Activated CD4-positive, alpha-beta T cell treated with anti-CD3 and anti-CD28 coated beads, Interleukin-2, amount 50 U/mL, for 48 hours (primary cell): ENCODE measurements at places on chromosomes 12 and 14.

DNA sequence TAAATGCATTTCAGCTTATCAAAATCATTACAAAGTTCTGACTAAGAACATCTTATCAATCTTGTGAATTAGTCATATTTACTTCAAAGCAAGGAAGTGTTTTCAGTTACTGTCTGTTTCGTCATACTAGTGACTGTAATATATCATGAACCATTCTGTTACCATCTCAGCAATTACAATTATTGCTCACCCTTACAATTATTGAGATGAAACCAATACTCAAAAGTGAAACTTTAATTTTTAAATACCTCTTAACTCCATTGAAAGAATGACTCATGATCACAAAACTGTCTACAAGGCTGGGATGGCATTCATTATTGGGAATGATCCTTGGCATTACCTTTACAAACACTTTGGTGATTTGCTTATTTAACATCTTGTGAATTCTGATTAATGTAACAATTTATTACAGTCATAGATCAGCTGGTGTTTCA lies 90.3 kb downstream of the RPS6KA5 start:
- no peak for DNase-seq

DNA sequence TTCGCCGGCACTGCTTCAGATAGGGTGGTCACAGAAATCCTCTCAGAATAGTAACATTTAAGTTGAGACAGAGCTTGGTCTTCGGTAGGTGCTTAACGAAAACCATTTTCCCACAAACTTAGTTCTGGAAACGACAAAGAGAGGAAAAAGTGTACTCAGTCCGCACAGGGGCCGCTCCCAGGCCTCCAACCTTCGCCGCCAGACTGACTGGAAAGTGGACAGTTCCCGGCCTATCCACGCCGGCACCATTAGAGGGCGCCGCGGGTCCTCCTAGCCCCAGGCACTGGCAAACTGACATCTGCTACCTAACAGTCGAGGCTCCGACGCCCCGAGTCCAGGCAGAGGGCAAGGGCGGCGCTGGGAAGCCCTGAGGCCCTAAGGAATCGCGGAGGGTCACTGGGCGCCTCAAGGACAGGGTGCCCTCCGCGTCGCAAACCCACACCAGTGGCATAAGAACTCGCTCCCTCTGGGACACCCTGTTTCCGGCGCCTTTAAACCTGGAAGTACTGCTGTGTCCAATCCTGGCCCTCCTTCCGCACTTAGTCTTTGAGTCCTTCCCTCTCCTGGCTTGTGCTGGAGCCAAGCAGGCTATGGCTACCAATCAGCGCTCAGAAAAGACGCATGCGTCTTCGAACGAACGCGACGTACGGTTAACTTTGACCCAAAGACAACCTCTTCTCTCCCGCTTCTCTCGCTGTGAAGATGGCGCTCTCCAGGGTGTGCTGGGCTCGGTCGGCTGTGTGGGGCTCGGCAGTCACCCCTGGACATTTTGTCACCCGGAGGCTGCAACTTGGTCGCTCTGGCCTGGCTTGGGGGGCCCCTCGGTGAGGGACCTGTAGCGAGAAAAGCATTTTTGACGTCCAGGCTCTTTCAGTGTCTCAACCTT lies at the start of gene LETMD1:
Gene LETMD1 (plus strand): TSS at position 673 of the 886 bp plus-strand sequence. CDS start 30 bp downstream, at position 703.
- DNase-seq: peak; percentile 90

DNA sequence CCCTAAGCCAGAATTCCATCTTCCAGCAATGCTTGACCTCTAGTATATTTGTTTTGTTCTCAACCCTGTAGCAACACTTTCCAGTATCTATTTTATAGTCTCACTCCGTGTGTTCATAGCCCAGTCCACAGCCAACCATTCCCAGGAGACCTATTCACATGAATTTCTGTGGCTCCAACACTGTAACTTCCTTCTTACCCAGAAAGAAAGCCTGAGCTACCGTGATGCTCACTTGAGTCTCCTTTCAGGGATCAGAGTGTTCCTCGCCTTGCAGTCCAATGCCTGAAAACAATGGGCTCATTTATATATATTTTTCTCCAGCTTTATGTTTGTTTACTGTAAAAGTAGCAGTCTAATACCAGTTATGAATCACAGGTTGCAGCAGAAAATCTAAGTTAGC lies 645.0 kb upstream of the NOVA1 start:
- DNase-seq: no peak

DNA sequence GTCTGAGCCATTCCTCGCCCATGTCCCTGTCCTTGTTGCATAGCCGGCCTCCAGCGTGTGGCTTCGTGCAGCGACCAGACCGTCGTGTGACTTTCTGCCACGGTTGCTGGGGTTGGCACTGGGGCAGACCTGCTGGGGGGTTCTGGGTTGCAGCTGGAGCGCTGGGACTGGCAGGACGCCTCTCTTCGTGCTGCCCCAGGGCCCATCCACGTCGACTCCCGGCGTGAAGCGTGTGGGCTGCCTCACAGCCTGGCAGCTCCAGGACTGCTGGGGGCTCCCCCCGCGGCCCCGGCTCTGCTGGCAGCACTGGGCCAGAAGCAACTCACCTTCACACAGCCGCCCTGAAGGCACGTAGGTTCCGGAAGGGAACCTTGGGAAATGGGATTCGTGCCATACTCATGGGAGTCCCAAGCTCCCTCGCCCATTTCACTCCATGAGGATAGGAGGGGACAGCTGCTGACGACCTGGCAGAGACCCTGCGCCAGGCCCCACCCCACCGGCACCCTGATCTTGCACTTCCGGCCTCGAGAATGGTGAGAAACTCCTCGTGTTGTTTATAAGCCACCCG lies 51.9 kb downstream of the GALNT9 start:
- DNase-seq: no peak

DNA sequence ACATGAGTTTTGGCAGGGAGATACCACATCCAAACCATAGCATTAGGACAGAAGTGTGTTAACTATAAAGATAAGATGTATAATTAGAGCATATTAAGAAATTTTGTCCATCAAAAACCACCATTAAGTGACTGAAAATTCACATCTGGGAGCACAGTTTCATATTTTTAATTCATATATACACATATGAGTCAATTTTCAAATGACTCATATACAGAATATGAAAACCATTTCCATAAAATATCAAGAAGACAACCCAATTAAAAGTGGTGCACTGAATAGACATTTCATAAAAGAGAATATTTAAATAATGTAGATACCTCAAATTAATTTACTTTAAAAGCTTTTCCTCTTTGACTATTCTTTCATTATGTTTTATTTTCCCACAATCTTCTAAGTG lies 25.3 kb downstream of the MUCL1 start:
- DNase-seq: no peak

DNA sequence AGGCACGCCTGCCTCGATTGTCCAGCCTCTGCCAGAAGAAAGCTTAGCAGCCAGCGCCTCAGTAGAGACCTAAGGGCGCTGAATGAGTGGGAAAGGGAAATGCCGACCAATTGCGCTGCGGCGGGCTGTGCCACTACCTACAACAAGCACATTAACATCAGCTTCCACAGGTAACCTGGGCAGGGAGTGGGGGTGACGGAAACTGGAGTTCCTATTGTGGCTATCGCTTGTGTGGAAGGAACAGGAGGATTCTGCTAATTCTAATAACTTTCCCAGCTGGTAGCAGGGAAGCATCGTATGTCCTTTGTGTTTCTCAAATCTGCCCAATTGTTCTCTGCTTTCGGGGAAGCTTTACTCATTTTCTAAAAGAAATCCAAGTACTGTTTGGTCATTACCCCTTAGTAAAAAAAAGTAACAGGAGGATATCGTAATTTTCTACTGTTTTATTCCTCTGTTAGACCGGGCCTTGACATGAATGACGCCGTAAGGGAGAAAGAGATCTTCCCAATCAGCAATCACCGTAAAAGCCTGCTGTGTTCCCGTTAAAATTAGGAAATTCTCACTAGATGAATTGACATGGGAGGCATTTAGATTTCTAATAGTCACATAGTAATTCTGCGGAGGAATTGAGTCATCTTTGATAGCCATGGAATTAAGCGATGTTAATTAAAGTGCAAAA lies 449 bp downstream of the THAP2 start:
- DNase-seq: no peak
